ENCODE measurements at places on chromosomes 16 and 17.

GRCh38 chr17:45425125-45425983, 7.3 kb downstream of the ARHGAP27 start:
- DNase-seq: peak; percentile 76

- DNase-seq: no peak
Measured at GRCh38 chr17:13400491-13400890, 201.2 kb downstream of the HS3ST3A1 start.

DNA sequence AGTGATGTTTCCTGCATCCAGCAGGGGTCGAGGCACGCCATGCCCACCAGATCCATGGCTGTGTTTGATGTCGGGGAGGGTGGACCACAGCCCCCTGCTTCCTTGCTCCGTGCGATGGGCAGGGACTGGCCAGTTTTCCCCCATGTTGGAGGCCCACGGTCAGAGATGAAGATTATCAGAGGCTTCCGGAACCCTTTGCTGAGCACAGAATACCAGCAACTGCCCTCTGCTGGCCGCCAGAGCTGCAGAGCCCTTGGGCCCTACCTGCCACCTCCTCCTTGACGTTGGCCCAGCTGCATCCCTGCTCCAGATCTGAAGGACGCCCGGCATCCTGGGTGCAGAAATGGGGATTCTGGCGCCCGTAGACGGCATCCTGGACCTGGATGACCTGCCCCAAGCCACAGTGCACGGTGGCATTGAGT, 23.7 kb upstream of the BCO1 start:
- DNase-seq: peak; percentile 9

- peak; percentile 44 for DNase-seq
Measured at GRCh38 chr17:58303971-58304749, 23.4 kb upstream of the MPO start.

DNA sequence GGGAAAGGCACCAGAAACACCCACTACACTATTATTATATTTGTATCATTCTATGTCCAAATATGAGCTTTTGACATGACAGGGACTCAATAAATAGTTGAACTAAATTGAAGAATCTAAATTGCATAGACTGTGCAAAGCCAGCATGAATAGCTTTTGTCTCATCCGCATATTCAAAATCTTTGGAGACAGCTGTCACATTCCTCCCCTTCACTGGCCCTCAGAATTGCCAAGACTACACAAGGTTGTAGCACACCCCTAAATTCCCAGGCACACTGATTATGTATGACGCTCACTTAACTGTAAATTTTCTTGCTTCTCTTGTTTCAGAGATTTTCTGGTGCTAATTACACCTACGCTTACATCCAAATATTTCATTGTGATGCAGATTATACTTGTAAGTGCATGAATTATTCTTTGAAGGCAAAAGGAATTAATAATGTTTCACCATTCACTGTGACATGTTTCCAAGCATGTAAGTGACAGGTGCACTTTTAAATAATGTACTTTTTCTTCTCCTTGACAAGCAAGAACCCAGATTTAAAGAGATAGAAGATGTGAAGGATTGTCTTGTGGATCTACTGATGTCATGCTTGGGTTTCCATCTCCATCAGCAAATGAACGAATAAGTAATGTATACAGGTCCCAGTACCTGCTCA, 47.5 kb downstream of the CA10 start:
- no peak for DNase-seq

DNA sequence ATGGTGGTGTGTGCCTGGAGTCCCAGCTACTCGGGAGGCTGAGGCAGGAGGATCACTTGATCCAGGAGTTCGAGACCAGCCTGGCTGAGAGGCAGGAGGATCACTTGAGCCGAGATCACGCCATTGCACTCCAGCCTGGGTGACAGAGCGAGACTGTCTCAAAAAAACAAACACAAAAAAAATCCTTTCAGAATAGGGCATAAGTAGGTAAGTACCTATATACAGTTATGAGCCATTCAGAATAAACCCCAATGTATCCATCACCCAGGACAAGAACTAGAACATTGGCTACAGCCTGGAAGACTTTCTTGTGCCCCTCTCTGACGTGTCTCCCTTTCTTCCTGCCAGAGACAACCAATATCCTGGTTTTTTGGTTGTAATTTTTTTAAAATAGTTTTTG, 54.3 kb downstream of the CYB5B start:
- DNase-seq: no peak

DNA sequence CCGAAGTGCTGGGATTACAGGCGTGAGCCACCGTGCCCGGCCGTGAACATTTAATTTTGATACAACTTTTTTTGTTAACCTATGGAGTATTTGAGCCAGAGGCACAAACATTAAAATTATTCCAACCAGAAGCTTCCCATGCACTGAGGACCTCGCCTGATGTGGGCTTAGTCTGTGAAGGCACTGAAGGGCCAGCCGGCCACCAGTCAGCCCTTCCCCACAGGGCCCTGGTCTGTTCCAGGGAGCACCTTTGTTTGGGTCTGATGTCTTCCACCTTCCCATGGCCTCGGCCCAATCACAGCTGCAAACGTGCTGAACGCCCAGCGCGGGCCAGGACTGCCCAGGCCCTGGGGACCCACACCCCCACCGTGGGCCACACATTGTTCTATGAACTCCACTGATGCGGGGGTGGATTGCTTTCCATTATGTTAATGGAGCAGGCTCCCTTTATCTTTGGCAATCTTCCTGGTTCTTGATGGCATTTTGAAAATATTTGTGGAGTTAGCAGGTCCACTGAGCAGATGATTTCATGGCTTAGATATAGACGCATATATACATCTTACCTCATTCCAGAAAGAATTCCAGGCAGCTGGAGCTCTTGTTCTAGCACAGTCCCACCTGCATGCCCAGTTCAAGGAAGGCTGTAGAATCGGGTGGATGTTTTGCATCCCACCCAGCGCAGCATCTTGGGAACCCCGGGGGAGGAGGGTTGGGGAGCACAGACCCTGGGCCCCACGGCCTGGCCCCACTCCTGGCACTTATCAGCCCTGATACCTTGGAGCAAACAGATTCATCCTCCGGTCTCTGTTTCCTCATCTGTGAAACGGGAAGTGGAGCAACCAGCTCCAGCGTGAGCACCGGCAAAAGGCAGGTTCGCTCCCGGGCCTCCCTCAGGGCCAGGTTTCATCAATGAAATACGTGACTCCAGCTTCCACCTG, 14.5 kb downstream of the SPIRE2 start:
- peak; percentile 91 for DNase-seq

GRCh38 chr17:28485049-28485448, 11.6 kb downstream of the SLC13A2 start:
- no peak for DNase-seq

DNA sequence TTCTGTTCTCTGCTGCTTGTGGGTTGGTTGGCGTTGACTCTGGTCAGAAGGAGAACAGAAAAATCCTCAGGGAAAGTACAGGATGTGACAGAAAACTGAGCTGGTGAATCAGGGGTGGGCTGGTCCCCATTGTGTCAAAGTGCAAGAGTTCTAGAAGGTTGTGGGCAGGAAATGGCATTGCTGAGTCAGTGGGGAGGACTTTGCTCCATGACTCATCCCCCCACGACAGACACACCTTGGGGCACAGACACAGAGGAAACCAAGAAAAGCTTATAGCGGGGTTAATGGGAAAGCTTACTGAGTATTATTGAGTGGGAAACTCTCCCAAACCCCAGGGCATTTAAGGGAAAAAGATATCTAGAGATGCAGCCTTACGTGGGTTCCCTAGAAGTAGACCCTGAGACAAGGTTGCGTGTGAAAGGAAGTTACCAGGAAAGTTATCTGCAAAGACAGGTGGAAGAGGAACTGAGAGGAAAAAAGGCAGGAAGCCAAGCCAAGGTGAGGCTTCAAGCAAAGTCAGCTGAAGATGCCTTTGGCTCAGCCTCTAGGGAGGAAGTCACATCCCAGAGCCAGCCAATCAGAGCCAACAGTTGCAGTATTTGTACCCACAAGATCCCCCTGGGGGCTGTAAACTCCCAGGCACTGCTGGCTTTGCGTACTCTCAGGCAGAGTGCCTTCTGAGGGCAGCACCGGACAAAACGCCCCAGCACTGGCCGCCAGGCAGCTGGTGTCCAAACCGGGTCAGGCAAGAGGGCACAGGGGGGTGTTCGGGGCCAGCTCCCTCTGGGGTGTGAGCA, 86.4 kb downstream of the FOXL1 start:
- DNase-seq: peak; percentile 97

GRCh38 chr17:71472809-71473789, 647.7 kb upstream of the SOX9 start:
- DNase-seq: peak; percentile 60

DNA sequence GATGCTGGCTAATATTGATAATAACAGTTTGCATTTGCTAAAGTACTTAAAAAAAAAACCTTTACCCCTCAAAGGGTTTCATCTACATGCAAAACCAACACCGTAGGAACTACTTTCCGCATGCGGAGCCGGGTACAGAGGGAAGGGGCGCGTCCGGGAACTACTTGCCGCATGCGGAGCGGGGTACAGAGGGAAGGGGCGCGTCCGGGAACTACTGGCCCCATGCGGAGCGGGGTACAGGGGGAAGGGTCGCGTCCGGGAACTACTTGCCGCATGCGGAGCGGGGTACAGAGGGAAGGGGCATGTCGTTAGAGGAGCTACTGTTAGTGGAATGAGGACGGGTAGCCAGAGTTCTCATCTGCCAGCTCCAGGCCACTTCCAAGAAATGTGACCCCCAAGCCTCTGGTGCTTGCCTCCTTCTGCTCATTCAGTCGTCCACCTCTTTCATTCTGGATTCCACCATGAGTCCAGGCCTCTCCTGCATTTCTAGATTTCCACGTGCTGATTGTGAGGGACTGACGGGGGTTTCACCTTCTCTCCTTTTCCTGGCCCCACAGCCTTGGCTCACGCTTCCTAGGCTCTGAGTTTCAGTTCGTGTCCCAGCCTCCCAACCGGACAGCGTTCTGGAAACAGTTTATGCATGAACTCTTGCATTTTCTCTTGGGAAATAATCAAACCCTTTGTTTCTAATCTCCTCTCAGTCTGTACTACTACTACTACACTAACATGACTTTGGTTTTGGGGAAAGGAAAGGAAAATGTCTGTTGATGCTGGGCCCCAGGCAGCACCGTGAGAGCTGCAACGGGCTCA, 26.9 kb downstream of the MINK1 start:
- no peak for DNase-seq

- DNase-seq: no peak
Measured at GRCh38 chr16:28820016-28820415, 2.8 kb upstream of the ATXN2L start.

GRCh38 chr16:58814348-58814801, 80.3 kb upstream of the GOT2 start:
- DNase-seq: peak; percentile 48

DNA sequence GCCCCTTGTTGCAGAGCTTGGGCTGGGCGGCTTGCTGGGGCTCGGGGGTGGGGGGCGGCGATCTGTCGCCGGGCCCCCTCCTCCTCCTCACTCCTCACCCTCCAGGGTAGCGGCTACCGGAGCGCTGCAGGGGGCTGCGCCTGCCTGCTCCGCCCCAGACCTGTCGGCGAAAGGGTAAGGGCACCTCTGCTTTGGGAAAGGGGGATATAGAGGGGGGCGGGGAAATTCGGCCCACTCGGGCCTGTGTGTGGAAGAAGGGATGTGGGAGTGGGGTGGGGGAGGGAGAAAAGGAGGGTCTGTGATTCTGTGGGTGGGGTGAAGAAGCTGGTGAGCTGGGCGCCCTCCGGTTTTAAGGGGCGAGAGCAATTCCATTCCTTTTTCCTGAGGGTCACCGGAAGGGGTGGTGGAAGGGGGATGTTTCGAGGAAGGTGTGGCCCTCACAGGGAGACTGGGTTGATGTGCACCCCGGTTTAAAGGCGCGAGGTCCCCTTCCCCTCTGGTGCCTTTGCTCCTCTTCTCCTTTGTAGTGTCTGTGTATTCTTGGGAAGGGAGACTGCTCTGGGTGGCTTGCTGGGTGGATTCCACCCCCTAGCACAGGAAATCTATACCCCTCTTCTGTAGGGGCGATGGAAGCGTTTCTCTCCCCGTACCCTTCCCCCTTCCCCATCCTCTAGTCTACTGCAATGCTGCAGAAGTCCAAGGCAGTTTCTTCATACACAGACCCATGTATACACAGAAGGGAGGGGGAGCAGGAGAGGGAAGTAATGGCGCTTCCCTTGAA, 878 bp downstream of the TAOK1 start:
- DNase-seq: peak; percentile 43

DNA sequence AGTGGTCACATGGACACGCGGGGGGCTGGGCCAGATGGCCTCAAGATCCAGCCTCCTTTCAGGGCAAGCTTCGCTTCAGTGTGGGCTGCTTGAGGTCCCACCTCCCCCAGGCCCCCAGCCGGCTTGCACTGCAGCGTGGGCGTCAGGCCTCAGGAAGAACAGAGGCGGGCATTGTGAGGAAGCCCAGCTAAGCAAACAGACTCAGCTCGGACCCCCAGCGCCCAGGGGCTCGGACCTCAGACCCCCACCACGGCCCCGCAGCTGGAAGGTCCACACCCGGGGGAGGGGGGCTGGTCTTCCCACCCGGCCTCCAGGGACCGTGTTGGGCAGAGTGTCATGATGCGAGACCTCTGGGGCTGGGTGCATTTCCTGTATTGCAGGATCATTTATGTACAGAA, 24.7 kb upstream of the ZNF469 start:
- no peak for DNase-seq

DNA sequence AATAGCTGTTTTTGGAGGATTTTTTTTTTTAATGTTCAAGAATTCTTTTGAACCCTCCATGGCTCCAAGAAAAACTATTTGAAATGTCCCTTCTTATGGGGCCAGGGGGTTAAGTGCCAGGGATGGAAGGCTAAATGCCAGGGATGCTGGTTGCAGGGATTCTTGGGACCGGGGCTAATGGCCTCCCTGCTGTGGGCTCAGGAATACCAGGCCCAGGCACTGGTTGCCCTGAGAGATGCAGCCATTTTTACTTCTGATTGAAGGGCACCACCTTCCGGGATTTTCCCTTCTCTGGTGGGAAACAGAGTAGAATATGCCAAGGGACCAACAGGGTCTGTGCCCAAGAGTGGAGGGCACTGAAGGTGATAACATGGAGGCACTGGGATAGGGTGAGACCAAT, 10.9 kb upstream of the KAT7 start:
- no peak for DNase-seq

Data from fibroblast of skin of right biceps (primary cell).